Activated naive CD4-positive, alpha-beta T cell treated with anti-CD3 and anti-CD28 coated beads for 36 hours (primary cell): ENCODE measurements at places on chromosomes 7 and 10.

DNA sequence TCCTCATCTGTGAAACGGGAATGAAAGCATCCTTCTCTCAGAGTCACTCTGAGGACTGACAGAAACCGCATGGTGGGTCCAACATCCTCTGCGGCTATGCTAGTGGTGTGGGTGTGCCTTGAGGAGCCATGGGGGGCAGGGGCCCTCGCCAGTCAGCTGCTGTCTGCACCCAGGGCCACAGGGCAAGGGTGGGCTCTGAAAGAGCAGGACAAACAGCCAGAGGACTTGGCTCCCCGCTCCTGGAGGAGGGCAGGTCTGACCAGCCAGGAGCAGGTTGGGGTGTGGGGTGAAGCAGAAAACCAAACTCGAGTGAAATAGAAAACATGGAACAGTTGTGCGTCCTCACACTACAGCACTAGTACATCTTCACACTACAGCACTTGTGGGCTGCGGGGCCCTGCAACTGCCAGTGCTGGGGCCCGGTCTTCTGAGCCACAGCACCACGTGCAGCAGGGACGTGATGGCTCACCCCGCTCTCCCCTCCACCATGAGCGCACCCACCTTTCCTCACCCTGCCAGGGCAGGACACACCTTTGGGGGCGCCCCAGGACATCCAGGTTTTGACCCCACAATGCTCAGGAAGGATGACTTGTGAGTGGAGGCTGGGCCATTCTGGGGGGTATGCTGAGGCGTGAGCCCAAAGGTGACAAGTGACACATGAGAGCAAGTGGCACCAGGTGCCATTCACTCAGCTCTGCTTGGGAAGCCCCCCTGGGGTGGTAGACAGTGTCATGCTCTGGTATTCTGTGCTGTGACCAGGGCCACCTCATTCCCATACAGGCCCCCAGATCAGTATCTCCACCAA lies 96.1 kb upstream of the RET start:
- H3K4me1 ChIP-seq, result no peaks in the 10 kb centered on the region
- no peak overlapping the region for H3K27ac ChIP-seq
- no peaks in the 10 kb centered on the region for H3K36me3 ChIP-seq
- H3K27me3 ChIP-seq, result no peaks in the 10 kb centered on the region
- DNase-seq, result no peak

DNA sequence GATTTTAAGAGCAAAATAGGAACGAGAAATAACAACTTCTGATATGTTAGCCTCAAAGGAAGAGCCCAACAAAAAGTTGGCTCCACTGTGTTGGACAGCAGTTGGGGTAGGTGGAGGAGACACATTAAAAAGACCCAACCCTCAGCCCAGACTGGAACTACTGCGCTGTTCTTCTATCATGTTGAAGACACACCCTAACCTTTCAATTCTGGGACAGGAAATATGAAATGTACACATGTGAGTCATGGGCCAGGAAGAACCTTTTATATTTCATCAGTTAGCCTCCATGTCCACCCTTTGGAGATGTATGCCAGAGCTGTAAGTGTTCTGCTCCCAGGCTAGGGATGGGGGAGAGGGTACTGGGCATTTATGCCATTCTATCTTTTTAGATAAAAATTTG lies 22.1 kb downstream of the CLDN12 start:
- no peak overlapping the region for H3K4me3 ChIP-seq
- peaks cover 16% of the 10 kb centered on the region for H3K4me1 ChIP-seq
- H3K36me3 ChIP-seq, result no peaks in the 10 kb centered on the region
- H3K27me3 ChIP-seq, result peaks cover 2% of the 10 kb centered on the region
- peak; percentile 18 for DNase-seq

DNA sequence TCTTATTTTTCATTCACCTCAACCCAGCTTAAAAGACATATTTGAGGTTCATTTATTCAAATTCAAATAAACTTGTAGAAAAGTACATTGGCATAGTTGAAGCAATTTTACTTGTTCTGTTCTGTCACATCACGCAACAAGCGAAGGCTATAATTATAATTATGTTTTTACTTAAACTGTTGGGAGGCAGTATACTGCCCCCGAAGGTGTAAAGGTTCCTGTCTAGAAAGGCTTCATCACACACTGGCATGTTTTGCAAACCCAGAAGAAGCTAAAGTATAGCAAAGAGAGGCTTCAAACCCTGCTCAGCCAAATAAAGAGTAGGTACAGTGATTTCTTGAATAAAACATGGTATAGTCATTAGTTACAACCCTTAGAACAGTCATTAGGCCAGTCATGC lies 62.6 kb downstream of the CDCA7L start:
- H3K27ac ChIP-seq, result no peak overlapping the region
- H3K36me3 ChIP-seq, result peaks cover 3% of the 10 kb centered on the region
- DNase-seq, result no peak
- no peak overlapping the region for H3K4me3 ChIP-seq

DNA sequence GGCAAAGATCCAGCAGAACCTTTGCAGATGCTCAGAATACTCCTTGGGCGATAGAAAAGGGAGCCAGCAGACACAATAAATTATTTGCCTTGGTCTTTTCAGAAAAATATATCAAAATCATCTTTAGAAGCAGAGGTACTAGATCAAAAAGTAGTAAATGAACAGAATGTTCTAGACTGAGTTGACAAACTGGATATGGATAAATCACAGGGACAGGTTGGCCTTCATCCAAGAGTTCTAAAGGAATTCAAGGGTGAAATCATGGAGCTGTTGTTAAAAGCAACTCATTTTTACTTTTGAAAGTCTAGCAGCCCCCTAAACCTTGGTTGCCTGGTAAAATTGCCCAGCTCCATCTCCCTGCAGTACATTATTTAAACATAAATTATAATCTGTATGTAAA lies 99.1 kb downstream of the PLCE1 start:
- H3K27ac ChIP-seq, result no peak overlapping the region
- no peaks in the 10 kb centered on the region for H3K4me1 ChIP-seq
- DNase-seq, result no peak
- peaks cover 15% of the 10 kb centered on the region for H3K27me3 ChIP-seq

DNA sequence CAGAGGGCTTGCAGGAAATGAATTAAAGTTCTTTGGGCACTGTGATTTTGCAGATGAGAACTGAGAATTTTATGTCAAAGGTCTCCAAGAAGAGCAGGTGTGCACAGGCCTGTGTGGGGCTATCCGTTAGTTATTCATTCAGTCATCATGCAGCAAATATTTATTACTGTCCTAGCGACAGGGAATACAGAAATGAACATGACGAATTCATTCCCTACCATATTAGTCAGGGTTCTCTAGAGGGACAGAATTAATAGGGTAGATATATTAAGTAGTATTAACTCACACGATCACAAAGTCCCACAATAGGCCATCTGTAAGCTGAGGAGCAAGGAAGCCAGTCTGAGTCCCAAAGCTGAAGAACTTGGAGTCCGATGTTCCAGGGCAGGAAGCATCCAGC lies 2.9 kb upstream of the MMP21 start:
- peaks cover 2% of the 10 kb centered on the region for H3K27me3 ChIP-seq
- no peaks in the 10 kb centered on the region for H3K36me3 ChIP-seq
- no peak overlapping the region for H3K4me3 ChIP-seq
- no peak overlapping the region for H3K27ac ChIP-seq
- no peaks in the 10 kb centered on the region for H3K4me1 ChIP-seq
- no peak for DNase-seq

GRCh38 chr7:22589641-22590201 lies 89.7 kb upstream of the STEAP1B start:
- peaks cover 26% of the 10 kb centered on the region for H3K27me3 ChIP-seq
- no peak for DNase-seq
- peaks cover 19% of the 10 kb centered on the region for H3K4me1 ChIP-seq
- H3K36me3 ChIP-seq, result no peaks in the 10 kb centered on the region
- no peak overlapping the region for H3K27ac ChIP-seq

GRCh38 chr10:81828251-81828650 lies 46.7 kb upstream of the NRG3 start:
- H3K4me3 ChIP-seq, result no peak overlapping the region
- no peak for DNase-seq
- no peak overlapping the region for H3K27ac ChIP-seq
- H3K36me3 ChIP-seq, result no peaks in the 10 kb centered on the region
- H3K27me3 ChIP-seq, result peaks cover 4% of the 10 kb centered on the region
- H3K4me1 ChIP-seq, result no peaks in the 10 kb centered on the region

- no peaks in the 10 kb centered on the region for H3K4me1 ChIP-seq
- no peaks in the 10 kb centered on the region for H3K36me3 ChIP-seq
- DNase-seq, result no peak
- no peaks in the 10 kb centered on the region for H3K27me3 ChIP-seq
- H3K27ac ChIP-seq, result no peak overlapping the region
Measured at GRCh38 chr7:75028299-75028698, 45.3 kb downstream of the RCC1L start.

DNA sequence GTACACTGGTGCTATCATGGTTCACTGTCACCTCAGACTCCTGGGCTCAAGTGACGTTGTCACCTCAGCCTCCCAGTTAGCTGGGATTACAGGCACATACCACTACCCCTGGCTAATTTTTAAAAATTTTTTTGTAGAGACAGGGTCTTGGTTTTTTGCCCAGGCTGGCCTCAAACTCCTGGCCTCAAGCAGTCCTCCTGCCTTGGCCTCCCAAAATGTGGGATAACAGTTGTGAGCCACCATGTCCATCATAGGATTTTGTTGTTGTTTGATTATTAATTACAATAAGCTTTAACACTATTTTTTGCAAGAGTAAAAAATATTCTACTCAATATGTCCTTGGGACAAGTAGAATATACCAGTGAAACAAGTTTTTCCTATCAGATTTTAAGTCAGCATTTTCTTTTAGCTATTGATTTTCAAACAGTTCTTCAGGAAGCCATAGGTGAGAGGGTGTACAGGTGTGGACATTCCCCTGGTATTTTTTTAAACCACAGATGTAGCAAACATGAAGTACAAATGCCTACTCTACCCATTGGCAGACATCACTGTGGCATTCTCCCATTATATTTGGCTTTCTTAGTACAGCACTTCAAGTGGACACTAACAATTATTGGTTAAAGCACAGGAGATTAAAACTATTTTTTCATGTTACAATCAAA lies 18.7 kb downstream of the KMT2E start:
- no peaks in the 10 kb centered on the region for H3K27me3 ChIP-seq
- peaks cover 16% of the 10 kb centered on the region for H3K36me3 ChIP-seq
- DNase-seq, result no peak
- H3K27ac ChIP-seq, result peak overlapping the region; percentile 5
- no peak overlapping the region for H3K4me3 ChIP-seq

GRCh38 chr10:125134916-125135770 lies 25.2 kb downstream of the CTBP2 start:
- H3K4me1 ChIP-seq, result no peaks in the 10 kb centered on the region
- no peak overlapping the region for H3K4me3 ChIP-seq
- no peak for DNase-seq
- H3K27me3 ChIP-seq, result no peaks in the 10 kb centered on the region

GRCh38 chr7:90816511-90817142 lies 220.5 kb downstream of the CDK14 start:
- H3K27me3 ChIP-seq, result no peaks in the 10 kb centered on the region
- no peaks in the 10 kb centered on the region for H3K36me3 ChIP-seq
- no peak for DNase-seq
- H3K4me3 ChIP-seq, result no peak overlapping the region
- H3K4me1 ChIP-seq, result peaks cover 3% of the 10 kb centered on the region

- no peaks in the 10 kb centered on the region for H3K4me1 ChIP-seq
- H3K4me3 ChIP-seq, result no peak overlapping the region
- no peaks in the 10 kb centered on the region for H3K27me3 ChIP-seq
- DNase-seq, result no peak
- H3K36me3 ChIP-seq, result no peaks in the 10 kb centered on the region
Measured at GRCh38 chr10:36669615-36670352, 455.6 kb upstream of the ANKRD30A start.

DNA sequence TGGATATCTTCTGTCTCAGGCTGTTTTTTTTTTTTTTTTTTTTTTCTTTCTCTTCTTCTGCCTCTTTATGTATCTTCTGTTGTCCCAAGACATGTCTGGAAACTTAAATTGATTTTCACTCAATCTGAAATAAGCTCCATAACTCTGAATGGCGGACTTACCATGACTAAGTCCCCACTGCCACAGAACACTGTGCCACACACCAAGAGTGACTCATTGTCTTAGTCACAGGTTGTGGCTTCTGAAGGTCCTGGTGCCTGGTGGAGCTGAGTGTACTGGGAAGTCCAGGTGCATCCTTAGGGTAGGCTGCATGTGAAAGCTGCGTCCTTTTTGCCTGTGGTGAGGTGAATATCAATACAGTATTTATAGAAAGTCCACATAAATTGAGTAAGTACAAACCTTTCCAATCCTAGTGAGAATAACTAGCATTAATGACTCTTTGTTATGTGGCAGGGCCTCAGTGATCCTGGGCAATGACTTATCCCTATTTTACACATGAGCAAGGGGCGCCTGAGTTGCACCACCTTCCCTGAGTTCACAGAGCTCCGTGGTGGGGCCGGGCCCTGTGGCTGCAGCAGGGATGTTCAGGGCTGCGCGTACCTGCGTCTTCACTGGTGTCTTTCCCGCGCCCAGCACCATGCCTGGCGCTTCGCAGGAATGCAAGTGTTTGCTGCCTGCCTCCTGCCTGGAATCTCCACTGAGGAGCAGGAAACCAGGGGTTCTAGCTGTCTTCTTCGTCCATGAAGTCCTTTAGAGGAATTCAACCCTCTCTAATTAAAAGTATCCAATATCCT lies 4.3 kb downstream of the PFKP start:
- peak overlapping the region; percentile 7 for H3K4me3 ChIP-seq
- peaks cover 51% of the 10 kb centered on the region for H3K36me3 ChIP-seq
- H3K4me1 ChIP-seq, result peaks cover 57% of the 10 kb centered on the region
- H3K27me3 ChIP-seq, result peaks cover under 1% of the 10 kb centered on the region

- no peaks in the 10 kb centered on the region for H3K36me3 ChIP-seq
- H3K4me1 ChIP-seq, result no peaks in the 10 kb centered on the region
- H3K4me3 ChIP-seq, result no peak overlapping the region
- DNase-seq, result no peak
Measured at GRCh38 chr7:85997515-85997914, 646.2 kb upstream of the GRM3 start.

DNA sequence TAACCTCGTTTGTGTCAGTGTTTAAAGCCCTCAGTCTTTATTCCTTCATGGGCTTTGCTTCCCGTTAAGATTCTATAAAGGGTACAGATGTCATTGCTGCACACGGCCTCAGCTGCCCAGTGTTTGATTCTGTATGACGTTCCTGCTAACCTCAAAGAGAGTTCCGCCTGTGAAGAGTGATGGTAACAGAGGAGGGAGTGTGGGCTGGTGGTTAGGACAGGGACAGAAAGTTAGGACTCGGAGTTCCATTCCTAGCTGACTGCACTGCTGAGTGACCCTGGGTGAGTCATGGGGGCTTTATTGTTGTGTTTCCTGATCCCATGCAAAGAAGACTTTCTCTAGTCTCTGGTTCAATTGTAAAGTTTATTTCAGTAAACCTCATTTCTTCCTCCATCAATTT lies 227.1 kb downstream of the DYNC1I1 start:
- H3K27ac ChIP-seq, result no peak overlapping the region
- DNase-seq, result no peak
- no peaks in the 10 kb centered on the region for H3K36me3 ChIP-seq
- no peaks in the 10 kb centered on the region for H3K4me1 ChIP-seq
- peaks cover 14% of the 10 kb centered on the region for H3K27me3 ChIP-seq

DNA sequence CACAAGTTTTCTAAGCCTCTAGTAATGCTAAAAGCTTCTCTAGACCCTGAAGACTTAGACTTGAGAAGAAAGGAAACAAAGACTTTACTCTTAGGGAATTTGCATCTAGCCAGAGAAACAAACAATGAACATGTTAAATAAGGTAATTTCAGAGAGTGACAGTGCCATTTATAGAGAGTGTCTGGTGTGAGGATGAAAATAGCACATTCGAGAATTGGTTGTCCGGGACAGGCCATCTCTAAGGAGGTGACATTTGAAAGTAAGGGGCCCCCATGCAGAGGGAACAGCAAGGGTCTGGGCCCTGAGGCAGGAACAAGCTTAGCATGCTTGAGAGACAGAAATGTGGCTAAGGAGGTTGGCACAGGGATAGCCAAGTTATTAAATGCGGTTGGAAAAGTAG lies 48.1 kb downstream of the ADAM22 start:
- no peak overlapping the region for H3K27ac ChIP-seq
- H3K4me1 ChIP-seq, result no peaks in the 10 kb centered on the region
- no peak overlapping the region for H3K4me3 ChIP-seq
- no peaks in the 10 kb centered on the region for H3K27me3 ChIP-seq
